ENCODE measurements at places on chromosomes 7 and 10.
A peak's percentile ranks its signal among the peaks of the same experiment; 100 is the strongest.

DNA sequence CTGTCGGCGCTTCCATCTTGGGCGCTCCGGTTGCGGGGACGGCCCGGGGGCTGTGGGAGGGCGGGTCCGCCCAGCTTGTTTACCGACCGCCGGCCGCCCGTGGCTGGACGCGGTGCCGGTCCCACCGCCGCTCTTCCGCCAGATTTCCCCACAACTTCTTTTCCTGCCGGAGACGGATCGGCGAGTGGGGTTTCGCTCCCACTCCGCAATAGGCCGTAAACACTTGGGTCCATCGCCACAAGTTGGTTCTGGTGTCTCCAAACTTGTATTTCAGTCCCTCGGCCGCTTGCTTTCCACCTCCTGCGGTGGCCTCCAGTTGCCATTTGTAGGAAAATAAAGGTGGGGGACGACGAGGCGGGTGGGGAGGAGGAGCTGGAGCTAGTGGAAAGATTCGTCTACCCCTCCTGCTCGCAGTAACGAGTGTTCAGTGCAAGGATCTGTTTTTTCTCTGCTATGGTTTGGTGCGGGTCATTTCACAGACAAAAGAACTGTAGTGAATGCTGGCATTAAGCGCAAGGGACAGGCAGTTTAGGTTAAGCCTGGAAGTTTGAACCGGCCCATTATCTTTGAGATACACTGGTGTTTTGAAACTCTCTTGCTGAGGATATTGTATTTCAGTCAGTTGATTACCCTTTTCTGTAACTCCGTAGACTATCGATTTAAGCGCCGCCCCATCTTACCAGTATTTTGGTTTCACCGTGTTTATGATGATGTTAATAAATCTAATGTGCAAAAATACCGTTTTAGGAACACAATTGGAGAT, 24.3 kb upstream of the ZRANB1 start:
- peak; percentile 47 for DNase-seq

GRCh38 chr10:49612513-49613164, 1.2 kb upstream of the CHAT start:
- no peak for DNase-seq

DNA sequence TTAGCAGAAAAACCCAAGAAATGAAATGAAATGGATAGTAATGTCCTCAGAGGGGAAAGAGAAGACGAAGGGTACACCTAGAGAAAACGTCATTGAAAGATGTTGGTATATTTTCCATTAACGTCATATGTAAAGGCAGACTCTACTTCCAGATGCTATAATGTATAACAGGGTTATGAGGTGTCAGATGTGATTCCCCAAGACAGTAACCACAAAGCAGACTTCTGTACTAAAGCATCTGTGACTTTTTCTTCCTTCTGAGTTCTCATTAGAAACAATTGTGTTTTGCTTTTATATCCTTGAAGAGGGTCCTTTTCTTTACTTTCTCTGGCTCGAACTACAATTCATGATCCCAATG, 37.4 kb downstream of the LRRC72 start:
- no peak for DNase-seq

- DNase-seq = no peak
These were observed 71.1 kb downstream of the SLC37A3 start for GRCh38 chr7:140327261-140327661.

GRCh38 chr10:74255214-74255613, 104.2 kb downstream of the ADK start:
- DNase-seq = no peak
